ENCODE measurements at places on chromosomes 6 and 20.

GRCh38 chr6:113291751-113292445 is 565.2 kb upstream of the MARCKS start:
- no peak for DNase-seq

- no peak for DNase-seq
Measured at GRCh38 chr6:56156643-56157042, 90.7 kb downstream of the COL21A1 start.

GRCh38 chr6:31729515-31729978 is 448 bp upstream of the DDAH2 start:
- peak; percentile 92 for DNase-seq

DNA sequence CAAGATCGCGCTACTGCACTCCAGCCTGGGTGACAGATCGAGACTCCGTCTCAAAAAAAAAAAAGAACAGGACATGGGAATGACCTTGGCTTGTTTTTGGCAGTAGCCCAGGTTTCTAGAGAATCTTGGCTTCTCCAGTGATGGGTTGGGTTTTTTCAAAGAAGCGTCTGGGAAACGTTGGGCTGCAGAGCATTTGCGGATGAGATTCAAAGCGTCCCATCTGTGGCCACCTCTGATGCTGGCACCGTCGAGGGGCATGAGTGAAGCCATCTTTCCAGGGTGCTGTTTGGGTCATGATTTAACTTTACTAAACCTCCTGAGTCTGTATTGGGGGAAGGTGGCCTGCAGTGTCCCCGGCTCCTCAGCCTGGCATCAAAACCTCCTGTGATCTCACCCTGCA is 43.2 kb upstream of the SRF start:
- no peak for DNase-seq
